Mucosa of gallbladder (tissue), 1 donor: ENCODE measurements at places on chromosomes 1 and 21.

GRCh38 chr1:118122234-118123004, 62.6 kb downstream of the SPAG17 start:
- no peak for DNase-seq

DNA sequence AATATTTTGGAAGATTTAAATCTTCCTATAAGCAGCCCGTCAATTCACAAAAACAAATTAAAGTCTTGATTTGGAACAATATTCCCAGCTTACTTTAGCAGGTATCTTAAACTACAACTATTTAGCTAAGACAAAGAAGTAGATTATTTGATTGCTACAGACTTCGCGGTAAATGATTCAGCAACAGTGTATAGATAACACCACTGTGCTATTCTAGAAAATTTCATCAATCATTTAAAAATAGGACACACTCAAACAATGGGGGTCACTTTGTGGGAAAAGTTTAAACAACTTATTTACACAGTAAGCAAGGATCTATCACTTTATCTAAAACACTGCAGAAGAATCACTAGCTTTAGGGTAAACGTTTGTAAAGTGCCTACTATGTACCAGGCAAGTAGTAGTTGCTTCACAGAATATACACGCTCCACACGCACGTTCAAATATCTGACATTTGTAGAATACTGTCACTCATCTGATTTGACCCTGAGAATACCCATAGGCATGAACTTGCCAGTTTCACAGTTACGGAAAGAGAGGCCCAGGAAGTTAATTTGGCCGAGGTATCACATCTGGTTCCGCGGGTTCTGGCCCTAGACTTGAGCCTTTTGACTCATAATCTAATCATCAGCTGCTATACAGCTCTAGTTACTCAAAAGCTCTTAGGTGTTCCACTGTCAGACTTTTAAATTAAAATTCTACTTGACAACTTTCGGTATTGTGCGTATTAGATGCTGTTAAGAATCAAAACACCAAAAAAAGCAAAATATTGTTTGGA, 876 bp downstream of the DENND2C start:
- DNase-seq, result peak; percentile 14

DNA sequence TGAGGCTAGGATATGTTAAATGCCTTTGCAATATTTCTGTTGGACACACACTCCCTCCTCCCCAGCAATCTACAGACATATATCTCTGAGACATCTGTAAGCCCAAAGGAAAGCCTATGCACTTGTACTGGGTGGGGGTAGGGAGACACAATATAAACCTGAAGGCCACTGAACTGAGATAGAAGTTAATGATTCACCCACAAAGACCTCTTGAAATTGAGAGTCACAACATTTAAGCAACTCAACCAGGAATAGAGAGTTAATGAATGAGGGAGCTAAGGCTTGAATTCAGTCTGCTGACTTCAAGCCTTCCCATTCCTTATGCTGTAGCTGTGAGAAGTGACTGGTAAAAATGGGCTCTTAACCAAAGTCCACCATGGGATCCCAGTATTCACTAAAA, 5.0 kb downstream of the OR10J1 start:
- no peak for DNase-seq

- peak; percentile 70 for DNase-seq
Observed at GRCh38 chr21:45596704-45597318, 46.7 kb upstream of the PCBP3 start.

DNA sequence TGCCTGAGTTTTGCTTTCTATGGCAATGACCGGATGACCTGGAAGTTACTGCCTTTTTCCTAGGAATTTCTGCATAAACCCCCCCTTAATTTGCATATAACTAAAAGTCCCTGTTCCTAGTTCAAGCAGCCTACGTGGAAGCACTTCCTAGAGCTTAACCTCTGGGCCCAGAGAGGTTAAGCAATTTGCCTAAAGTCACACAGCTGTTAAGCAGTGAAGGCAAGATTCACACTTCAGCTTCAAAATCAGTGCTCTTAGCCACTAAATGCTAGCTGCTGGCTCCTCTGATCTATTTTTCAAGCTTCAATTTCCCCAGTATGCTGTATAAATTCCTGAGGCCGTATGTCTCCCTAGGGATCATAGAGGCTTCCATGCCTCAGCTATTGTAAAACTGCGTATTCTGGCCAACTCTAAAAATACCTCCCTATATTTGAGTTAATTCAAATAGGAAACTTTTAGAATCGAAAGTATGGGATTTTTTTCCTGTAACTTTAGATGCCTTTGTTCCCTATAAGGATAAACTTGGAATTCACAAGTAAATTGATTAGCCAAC, 53.1 kb upstream of the CD5L start:
- no peak for DNase-seq

- peak; percentile 67 for DNase-seq
Observed at GRCh38 chr1:95041491-95042165, 31.1 kb downstream of the ALG14 start.

DNA sequence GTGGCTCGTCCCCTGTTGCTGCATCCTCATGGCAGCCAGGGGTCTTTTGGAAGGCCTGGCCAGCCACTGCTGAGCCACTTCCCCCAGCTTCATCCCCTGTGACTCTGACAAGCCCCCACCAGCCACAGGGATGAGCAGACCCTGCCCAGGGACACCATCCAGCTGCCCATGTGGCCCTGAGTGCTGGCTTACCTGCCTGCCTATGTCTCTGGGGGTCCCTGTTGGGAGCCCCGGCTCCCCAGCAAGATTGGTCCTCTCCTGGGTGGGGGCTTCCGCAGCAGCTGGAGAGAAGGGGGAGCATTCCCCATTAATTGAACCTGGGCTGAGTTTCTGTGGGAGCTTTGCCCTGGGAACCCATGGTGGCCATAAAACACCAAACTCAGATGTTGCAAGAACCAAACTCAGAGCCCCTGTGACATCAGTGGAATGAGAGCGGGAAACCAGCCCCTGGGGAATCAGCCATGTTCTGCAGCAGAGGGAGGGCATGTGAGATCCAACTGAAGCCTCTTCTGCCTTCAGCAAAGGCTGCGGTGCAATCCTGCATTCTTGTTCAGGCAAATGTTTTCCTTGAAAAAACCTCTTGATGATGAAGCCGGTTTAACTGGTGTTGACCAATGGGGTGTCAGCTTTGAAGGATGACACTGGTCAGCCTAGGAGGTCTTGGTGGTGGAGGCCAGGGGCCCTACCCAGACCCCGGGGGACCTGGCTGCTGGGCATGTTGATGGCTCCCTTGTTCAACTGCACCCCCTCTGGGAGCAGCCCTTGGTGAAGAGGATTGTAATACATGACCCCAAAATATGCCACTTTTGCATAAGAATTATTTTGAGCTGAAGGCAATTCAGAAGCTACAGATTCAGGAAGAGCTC, 28.3 kb upstream of the COL18A1 start:
- DNase-seq, result no peak

- no peak for DNase-seq
Observed at GRCh38 chr1:172941471-172941870, 109.3 kb downstream of the TNFSF18 start.

- DNase-seq, result peak; percentile 64
Observed at GRCh38 chr1:55813618-55814017, 598.5 kb upstream of the USP24 start.

- DNase-seq, result no peak
Observed at GRCh38 chr1:113389359-113389952, 859 bp upstream of the MAGI3 start.

- no peak for DNase-seq
Observed at GRCh38 chr1:64675718-64676345, 69.0 kb upstream of the RAVER2 start.

GRCh38 chr21:40723966-40724365, 123.0 kb downstream of the DSCAM start:
- no peak for DNase-seq

GRCh38 chr21:39103689-39104088, 79.6 kb downstream of the PSMG1 start:
- no peak for DNase-seq

DNA sequence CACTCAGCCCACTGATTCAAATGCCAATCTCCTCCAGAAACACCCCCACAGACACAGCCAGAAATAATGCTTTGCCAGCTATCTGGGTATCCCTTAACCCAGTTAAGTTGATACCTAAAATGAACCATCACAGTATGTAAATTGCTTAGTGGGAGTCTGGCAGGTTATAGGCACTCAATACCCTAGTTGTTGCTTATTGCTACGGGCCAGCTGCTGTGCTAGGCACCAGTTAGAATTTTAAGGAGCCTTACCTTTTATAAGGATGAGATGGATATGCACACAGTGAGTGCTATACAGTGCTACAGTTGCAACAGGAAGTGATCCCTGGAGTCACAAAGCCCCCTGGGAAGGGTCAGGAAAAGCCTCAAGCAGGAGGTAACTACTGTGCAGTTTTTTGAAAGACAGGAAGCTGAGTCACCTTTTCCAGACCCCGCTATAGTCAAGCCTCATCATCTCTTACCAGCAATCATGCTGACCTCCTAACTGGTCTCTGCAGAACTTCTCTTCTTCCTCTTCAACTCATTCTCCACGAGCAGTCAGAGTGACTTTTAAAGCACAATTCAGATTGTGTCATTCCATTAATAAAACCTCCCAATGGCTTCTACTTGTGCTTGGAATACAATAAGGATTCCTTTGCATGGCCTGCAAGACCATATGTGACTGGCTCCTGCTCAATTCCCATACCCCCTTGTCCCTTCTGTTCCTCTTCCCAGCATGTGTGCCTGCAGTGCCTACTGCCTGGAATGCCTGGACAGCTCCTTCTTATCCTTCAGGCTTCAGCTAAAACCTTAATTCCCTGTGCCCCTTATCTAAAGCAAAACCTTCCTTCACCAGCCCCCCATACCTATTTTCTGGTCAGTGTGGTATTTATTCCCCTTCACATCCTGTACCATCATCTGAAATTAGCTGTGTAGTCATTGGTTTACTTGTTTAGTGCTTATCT, 10.4 kb upstream of the TLR5 start:
- DNase-seq, result no peak

GRCh38 chr1:245748646-245749045, 593.9 kb downstream of the KIF26B start:
- no peak for DNase-seq

DNA sequence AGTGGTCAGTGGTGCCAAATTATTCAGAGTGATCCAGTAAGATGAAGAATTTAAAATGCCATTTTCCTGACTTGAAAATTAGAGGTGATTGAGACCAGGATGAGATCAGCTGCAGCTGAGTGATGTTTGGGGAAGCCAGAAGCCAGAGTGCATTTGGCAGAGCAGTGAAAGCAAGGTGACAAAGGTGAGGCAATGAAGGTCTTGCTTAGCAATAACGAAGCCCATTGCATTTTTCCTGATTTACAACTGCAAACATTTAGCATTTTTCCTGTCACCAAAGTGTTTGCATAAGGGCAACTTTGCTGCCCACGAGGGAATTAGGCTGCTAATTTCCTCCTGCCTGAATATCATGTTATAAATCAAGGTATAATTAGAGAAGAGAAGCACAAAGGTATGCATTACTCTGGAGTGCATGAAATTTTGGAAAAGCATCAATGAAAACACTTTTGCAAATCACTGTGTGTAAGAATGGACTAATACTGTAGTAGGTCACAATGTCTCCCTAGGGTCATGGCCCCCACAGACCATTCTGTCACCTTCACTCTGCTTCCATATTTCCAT, 188.2 kb upstream of the LYPLAL1 start:
- DNase-seq, result no peak

- no peak for DNase-seq
Observed at GRCh38 chr1:206826394-206826793, 39.0 kb upstream of the IL20 start.

DNA sequence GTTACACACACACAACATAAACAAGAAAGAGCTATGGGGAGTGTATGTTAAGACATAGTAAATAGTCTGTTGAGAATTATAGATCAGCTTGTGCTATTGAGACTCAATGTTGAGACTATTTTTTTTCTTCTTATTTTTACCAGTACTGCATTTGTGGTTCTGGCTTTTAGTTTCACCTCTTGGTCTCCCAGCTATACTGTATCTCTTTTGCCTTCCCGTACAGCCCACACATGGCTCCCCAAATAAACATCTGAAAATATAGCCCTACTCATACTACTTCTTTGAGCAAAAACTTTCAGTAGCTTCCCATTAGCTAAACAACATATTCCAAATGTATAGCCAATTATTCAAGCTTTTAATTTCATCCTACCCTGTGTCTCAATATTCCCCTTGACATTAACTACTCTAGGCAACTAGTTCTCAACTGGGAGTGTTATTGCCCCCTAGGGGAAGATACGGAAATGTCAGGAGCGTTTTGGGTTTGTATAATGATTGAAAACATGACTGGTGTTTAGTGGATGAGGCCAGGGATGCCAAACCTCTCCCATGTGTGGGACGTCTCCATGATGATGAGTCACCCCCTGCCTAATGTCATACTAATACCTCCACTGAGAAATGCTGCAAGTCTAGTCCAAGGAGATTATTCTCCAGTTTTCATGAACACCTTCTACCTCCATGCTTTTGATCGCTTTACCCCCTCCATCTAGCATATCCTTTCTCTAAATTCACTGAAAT, 6.8 kb downstream of the RPE65 start:
- DNase-seq, result peak; percentile 35
